SHP77 (cell line): ENCODE measurements at places on chromosomes 5 and 9.
A peak's percentile ranks its signal among the peaks of the same experiment; 100 is the strongest.

- no peak for DNase-seq
These were observed 112.6 kb downstream of the SAXO1 start for GRCh38 chr9:18920141-18921084.

DNA sequence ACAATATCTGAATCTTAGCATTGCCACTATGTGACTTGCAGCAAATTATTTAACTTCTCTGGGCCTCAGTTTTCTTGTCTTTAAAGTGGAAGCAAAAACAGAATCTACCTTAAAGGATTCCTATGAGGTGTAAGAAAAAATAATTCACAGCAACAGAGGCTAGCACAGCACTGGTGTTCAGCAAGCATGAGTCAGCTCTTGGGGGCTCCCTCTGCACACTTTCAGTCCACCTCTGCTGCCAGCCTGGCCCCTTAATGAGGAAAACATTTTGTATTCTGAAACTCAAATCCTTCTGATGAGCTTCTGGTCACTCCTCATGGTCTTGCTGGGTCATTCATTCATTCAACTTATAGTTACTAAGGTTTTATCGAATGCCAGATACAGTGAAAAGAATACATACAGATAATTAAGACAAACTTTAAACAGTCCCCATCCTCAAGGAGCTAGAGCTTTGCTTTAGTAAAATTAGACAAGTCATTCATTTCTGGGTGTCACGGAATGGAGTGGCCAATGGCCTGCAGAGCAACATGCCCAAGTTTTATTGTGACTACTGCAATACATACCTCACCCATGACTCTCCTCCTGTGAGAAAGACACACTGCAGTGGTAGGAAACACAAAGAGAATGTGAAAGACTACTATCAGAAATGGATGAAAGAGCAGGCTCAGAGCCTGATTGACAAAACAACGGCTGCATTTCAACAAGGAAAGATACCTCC lies 26.8 kb upstream of the IQGAP2 start:
- DNase-seq, result no peak

- no peak for DNase-seq
These were observed 41.2 kb downstream of the SLC6A3 start for GRCh38 chr5:1404062-1404461.

- DNase-seq, result no peak
These were observed 329.0 kb downstream of the ICE1 start for GRCh38 chr5:5751498-5751897.

GRCh38 chr9:112262577-112262976 lies 70.8 kb downstream of the PTBP3 start:
- no peak for DNase-seq

GRCh38 chr9:123455187-123455586 lies 99.2 kb downstream of the CRB2 start:
- no peak for DNase-seq

DNA sequence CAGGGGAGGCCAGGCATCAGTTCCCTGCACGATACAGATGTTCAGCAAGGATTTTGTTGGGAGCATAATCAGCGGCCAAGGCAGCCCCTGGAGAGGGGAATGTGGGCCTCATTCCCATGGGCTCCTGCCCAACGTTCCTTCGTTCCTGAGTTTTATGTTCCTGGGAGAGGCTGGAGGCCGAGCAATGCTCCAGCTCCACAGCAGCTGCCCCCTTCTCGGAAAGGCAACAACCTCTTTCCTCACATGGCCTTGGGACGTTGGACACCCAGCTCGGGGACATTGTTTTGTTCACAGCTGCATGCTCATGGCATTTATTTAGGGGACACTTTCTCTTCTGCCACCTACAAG lies 63.8 kb upstream of the COL15A1 start:
- DNase-seq, result no peak

- DNase-seq, result no peak
These were observed 1.9 kb downstream of the SPTAN1 start for GRCh38 chr9:128554155-128554862.

- no peak for DNase-seq
These were observed 14.5 kb upstream of the RAD23B start for GRCh38 chr9:107268560-107268959.

DNA sequence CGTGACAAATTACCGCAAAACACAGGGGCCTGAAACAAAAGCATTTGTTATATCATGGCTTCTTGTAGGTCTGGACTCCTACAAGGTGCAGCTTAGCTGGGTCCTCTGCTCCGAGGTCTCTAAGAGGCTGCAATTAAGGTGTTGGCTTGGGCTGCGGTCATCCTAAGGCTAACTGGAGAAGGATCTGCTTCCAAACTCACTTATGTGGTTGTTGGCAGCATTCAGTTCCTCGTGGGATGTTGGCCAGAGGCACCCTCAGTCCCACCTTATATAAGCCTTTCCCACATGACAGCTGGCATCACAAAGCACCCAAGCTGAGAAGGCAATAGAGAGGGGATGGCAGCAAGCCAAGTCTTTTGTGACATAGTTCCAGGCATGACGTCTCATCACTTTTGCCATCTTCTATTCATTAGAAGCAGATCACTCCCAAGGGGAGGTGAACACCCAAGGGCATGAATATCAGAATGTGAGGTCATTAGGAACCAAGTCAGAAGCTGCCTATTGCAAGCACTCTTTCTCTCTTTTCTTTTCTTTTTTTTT lies 47.9 kb upstream of the ZBTB43 start:
- peak; percentile 49 for DNase-seq

GRCh38 chr9:621201-621855 lies 220.2 kb upstream of the DMRT1 start:
- DNase-seq, result no peak

GRCh38 chr5:98905857-98906688 lies 22.7 kb downstream of the CHD1 start:
- peak; percentile 28 for DNase-seq

- no peak for DNase-seq
These were observed 42.1 kb downstream of the GABRA1 start for GRCh38 chr5:161889971-161890370.

DNA sequence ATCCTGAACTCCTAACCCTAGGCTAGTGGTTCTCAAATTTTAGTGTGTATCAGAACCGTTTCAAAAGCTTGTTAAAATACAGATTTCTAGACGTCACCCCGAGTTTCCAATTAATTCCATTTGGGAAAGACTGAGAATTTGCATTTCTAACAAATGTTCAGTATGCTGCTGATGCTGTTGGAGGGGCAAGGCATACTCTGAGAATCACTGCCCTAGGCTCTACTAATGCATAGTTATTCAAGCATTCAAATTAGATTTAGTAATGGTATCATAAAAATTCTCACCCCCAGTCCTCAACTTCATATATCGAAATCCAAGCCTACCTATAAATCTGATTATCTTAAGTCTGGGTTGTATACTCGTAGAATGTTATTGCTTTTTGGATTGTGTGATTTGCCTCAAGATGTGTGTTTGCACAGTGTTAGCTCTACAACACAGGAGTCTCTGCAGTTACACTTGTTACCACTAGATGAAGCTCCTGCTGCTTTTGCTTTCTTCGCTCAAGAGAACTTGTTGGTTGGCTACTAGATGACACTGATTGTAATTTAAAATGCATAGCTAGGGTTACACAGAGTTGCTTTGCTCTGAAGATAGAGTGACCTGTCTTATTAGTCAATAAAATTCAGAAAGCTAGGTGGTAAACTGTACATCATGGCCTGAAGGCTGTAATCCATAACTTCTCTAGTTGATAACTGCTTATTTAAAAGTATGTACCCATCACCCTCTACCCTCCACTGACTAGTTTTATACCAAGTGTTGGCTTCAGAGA lies 7.5 kb upstream of the ERAP2 start:
- peak; percentile 35 for DNase-seq

- no peak for DNase-seq
These were observed 485 bp downstream of the FAM53C start for GRCh38 chr5:138338411-138339090.

DNA sequence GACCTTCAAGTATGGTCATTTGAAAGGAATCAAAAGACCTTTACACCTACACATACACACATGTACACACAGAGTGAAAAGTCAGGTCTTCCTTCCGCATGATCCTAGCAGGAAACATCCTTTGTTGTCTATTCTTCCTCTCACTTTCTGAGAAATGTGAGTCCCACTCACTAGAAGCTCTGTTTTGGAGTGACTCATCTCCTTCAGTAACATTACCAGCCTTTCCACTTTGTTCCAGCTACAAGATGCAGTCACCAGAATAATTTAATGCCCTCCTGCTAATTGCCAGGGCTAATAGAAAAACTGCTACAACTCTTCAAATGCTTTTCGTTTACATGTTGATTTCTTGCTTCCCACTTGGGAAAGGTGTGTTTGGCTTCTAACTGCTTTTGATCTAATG lies 417.3 kb downstream of the RASEF start:
- no peak for DNase-seq

DNA sequence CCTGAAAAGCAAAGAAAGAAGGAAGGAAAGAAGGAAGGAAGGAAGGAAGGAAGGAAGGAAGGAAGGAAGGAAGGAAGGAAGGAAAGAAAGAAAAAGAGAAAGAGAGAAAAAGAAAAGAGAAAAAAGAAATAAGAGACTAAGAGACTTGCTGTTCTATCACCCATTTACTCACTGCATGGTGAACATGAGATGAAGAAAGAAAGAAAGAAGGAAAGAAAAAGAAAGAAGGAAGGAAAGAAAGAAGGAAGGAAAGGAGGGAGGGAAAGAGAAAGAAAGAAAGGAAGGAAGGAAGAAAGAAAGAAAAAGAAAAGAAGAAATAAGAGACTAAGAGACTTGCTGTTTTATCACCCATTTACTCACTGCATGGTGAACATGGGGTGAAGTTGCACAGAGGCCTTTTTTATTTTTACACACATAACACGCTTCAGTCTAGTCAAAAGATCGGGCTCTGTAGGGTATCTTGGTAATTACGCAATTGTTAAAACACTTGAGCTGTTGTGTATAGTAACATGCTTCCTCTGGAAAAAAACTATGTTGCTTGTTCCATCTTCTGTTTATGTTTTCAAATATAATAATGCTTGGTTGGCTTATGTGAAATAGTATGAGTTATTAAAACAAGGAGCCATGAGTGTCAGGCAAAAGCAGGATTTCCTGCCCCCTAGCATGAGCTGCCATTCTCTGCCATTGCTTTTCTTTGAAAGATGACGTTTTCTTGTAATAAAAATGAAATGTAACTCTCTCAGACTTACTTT lies 119.3 kb upstream of the ZNF608 start:
- no peak for DNase-seq

- DNase-seq, result no peak
These were observed 18.8 kb downstream of the UBQLN1 start for GRCh38 chr9:83688921-83689320.
